ENCODE measurements at places on chromosomes 6 and 20.

- DNase-seq: no peak
Observed at GRCh38 chr20:21554985-21555384, 41.1 kb upstream of the NKX2-2 start.

DNA sequence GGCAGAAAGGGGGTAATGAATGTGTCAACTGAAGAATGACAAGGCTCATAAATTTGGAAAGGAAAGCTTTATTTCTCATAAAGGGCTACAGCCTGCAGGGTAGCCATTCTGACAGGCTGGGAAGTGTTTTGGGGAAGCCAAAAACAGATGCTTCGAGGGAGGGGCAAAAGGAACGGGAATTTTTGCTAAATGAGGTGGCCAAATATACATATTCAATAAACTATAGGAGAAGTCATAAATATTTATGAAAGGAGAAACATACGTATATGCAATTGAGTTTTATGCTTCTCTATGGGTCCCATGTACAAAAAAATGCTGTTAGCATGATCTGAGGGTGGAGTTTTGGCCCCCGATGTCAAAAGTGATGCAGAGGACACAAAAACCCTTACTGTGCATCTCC, 180.7 kb downstream of the FNDC1 start:
- DNase-seq: no peak

DNA sequence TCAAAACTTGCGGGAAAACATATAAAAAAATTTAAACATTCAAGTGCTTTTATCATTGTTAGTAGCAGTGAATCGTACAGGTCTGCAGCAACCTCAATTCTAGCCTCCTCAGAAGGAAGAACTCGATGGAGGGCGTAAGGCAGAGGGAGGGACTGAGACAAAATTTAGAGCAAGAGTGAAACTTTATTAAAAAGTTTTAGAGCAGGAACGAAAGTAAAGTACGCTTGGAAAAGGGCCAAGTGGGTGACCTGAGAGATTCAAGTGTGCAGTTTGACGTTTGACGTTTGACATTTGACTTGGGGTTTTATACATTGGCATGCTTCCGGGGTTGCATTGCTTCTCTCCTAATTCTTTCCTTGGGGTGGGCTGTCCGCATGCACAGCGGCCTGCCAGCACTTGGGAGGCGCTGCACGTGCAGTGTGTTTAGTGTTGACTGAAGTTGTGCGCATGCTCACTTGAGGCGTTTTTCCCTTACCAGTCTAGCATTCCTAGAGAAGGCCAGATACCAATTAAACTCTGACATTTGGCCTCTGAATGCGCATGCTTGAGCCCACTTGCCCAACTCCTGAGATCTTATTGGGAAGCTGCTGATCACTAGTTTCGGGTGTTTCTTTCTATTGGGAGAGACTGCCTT, 82.6 kb downstream of the TBX18 start:
- no peak for DNase-seq

DNA sequence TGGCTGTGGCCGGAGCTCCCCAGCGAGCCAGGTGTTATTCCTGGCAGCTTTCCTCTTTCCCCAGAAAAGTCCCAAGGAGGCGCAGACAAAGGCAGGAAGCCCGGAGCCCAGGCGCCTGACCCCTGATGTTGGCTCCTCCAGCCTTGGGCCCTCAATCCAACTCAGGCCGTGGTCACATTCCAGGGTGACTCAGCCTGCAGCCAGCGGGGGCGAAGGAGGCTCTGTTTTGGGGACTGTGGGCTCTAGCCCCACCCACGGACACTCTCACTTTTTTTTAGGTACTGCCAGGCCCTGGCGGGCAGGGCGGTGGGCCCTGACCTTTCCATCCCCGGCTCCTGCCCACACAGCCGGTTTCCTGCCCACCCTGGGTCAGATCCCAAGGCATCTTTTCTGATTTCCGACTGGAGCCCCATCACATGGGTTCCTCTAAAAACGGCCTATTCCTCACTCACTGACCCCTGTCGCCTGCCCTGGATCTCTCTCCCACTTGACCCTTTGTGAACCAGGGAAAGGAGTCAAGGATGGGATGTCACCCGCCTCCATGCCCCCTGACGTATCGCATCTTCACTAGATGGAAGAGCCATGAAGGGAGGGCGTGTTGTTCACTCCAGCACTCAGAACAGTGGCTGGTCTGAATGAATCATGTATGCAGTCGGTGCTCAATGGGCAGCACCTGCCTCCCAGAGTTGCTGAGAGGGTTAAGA, 5.5 kb downstream of the PTGIS start:
- DNase-seq: no peak

GRCh38 chr6:157144859-157145568, 178.3 kb downstream of the TMEM242 start:
- no peak for DNase-seq

DNA sequence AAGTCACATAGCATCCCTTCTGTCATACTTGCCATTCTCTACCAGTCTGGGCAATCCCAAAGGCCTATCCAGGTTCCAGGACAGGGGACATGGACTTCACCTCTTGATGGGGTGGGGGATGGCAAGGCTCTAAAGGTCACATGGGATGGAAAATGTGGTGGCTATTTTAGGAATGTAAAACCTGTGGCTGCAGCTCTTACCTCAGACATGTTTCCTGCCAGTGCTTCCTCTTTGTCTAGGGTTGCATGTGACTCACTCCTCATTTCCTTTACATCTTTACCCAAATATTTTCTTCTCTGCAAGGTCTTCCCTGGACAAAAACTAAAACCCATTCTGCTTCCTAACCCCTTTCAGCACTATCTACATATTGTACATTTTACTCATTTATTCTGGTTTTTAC, 135.7 kb downstream of the BTBD3 start:
- no peak for DNase-seq

DNA sequence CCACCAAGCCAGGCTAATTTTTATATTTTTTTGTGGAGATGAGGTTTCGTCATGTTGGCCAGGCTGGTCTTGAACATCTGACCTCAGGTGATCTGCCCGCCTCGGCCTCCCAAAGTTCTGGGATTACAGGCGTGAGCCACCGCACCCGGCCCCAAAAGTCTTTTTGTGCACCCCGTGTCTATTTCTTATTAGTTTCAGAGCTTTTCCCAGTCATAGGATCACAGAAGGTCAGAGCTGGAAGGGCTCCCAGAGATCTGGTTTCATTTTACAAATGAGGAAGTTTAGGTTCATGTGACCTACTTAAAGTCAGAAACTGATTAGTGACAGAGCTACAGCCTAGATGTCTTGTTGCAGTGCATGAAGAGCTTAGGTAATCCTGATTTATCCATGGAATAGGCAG, 1.6 kb upstream of the OGFRL1 start:
- DNase-seq: no peak

DNA sequence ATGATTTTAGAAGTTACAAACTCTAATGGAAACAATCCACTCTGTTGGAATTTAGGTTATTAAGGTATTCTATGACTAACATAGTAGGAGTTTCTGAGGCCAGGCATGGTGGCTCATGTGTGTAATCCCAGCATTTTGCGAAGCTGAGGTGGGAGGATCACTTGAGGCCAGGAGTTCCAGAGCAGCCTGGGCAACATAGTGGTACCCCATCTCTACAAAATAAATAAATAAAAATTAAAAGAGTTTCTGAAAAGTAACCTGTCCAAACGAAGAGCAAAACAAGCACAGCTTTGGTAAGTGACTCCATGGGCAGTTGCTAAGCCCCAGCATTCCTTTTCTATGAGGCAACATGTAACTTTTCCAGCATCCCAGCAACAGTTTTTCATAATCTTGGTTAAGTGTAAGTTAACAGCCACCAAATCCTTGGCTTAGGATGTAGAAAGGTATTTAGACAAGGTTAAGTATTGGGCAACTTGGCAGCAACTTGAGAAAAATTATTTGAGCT, 86.3 kb downstream of the SOX4 start:
- DNase-seq: no peak

DNA sequence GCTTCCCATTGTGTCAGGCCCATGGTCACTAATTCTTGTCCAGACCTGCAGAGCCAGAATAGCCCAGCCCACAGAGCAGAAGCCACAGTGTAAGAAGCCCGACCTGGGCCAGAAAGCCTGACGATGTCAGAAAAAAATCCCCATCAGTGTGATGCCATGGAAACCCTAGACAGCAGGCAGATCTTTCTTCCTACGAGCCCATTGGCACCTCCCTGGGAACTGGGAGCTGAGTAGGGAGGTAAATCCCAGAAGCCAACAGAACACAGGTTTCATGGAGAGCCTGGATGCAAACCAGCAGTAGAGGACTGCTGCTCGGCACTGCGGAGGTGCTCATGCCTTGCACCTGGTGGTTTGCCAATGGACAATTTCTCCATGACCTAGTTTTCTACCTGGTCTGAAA, 82.2 kb upstream of the SLC22A16 start:
- no peak for DNase-seq

GRCh38 chr20:45612314-45612713, 17.2 kb upstream of the WFDC10A start:
- DNase-seq: no peak

- no peak for DNase-seq
Observed at GRCh38 chr20:17841751-17842215, 126.8 kb downstream of the SNX5 start.

DNA sequence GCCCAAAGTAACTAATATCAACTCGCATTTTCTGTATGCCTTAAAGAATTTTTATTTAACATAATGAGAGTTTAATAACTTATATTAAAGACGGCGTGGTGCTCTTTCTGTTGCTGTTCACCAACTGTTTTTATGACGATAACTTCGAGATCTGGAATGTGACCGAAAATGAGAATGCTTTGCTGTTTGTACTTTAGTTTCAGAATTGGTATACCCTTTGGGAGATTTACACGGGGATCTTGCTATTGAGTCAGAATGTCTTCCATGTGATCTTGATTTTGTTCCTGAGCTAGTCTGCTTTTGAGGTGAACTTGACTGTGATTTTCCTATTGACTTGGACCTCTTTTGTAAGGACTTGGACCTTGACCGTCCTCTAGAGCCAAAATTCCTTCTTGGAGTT, 17.9 kb downstream of the PNRC1 start:
- no peak for DNase-seq

DNA sequence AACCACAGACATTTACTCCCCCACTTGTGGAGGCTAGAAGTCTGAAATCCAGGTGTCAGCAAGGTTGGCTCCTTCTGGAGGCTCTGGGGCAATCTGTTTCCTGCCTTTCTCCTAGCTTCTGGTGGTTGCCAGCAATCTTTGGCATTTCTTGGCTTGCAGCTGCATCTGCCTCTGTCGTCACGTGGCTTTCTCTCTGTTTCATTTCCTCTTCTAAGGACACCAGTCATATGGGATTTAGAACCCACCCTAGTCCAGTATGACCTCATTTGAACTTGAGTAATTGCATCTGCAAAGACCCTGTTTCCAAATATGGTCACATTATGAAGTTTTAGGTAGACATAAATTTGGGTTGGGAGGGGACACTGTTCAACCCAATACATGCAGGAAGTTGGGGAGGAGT, 56.2 kb upstream of the EPB41L1 start:
- no peak for DNase-seq

DNA sequence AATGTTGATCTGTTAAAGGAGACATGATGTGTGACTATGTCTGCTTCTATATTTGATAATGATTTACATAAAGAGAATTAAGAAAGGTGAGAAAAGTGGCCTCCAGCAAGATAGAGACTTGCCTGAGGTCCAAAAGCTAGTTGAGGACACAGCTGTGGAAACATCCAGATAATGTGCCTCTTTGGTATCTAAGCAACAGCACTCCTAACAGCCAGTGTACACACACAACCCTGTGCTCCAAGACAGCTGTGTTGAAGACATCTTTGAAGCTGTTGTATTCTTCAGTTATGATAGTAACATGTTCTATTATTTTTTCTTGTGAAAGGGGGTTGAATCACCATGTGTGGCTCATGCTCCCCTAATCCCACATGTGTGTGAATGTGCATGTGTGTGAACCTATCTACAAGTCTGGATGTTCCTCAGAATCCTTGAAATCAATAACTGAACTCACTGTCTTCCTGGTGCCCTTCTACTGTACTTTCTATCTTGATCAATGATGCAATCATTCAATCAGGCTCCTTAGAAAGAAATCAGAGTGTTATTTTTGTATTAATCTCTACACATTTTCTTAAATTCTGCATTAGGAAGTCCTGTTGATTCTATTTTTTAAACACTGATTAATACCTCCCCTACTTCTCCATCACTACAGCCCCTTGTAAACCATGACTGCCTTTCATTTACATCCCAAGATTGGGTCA, 116.7 kb upstream of the SSTR4 start:
- DNase-seq: no peak

DNA sequence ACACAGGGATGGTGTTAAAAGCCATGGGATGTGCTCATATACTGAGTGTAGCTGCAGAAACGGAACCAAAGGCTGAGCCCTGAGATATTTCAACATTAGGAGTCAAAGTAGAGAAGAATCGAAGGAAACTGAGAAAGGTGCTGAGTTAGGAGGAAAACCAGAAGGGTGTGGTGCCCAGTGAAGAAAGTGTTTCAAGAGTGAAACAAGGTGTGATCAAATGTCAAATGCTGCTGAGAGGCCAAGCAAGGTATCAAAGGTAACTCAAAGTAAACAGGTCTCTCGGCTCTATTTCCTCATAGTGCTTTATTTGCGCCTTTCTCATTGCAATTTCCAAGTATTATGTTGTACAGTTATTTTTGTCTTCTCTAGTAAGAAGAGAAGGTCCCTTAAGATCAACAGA, 94.1 kb downstream of the PRDM1 start:
- DNase-seq: no peak

- DNase-seq: no peak
Observed at GRCh38 chr6:31005249-31006020, 4.8 kb upstream of the MUC22 start.

DNA sequence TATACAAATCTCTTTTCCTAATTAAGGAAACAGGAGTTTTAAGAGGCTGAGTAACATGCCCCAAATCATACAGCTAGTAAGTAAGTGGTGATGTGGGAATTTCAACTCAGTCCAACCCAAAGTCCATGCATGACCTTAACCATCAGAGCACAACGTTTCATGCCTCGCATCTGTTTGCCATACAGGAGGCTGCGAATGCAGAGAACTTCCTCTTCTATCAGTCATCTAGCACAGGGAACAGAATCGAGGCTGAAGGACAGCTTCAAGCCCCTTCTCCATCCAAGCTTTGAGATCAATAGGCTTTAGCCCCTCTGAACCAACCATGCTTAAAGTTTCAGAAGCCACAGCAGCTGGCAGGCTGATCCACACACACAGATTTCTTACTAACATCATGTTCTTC, 113.2 kb downstream of the MAFB start:
- DNase-seq: no peak

DNA sequence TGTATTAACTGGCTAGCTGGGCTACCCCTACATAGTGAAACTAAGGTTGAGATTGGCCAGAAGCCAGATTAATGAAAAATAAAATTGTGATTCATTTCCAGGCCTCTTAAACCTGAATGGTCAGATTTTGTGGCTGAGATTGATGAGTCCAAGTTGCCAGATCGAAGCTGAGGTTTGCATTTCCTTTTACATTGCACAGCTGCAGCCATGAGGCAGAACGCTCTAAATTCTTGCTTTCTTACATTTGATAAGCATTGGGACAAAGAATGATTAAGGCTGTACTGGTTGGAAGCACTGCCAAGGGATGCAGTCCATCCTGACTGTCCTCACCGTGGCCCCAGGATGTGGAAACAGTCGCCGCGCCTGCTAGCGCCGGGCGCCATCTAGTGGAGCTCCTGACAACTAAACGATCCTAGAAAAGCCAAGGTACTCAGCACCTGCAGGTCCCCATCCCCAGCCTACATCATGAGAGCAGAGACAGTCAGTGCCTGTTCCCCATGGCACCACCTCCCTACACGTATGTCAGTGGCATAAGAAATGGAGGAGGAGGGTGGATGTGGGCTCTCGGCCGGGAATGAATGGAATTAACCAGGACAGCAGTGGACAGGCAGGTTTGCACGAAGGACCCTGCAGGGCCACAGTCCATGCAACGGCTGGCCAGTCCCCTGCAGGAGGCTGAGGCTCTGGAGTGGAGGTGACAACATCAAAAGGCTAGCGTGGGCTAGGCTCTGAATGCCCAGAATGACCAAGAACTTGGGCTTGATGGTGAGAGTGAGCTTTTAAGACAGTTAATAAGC, 19.0 kb downstream of the PXDC1 start:
- DNase-seq: no peak
